Activated naive CD8-positive, alpha-beta T cell treated with anti-CD3 and anti-CD28 coated beads for 36 hours (primary cell): ENCODE measurements at places on chromosomes 5 and 9. TPM values are rescaled to one million over a fixed set of nuclear protein-coding genes. Genes with fewer than 3 reads are reported as not detected.
A peak's percentile ranks its signal among the peaks of the same experiment; 100 is the strongest.

The CDH6 gene
- total RNA-seq: not detected

- no peak overlapping the region for H3K4me3 ChIP-seq
- DNase-seq: no peak
- no peak overlapping the region for H3K27ac ChIP-seq
- H3K4me1 ChIP-seq: no peaks in the 10 kb centered on the region
- peaks cover 9% of the 10 kb centered on the region for H3K27me3 ChIP-seq
- no peaks in the 10 kb centered on the region for H3K36me3 ChIP-seq
Measured at GRCh38 chr9:38727497-38728001, 7.6 kb upstream of the FAM240B start.

The SPATA31A3 gene
- not detected for total RNA-seq

GRCh38 chr5:43772764-43773477 lies 169.9 kb downstream of the NNT start:
- no peak for DNase-seq
- H3K27me3 ChIP-seq: peaks cover 5% of the 10 kb centered on the region
- H3K27ac ChIP-seq: peak overlapping the region; percentile 90
- H3K36me3 ChIP-seq: no peaks in the 10 kb centered on the region

- H3K27ac ChIP-seq: no peak overlapping the region
- H3K27me3 ChIP-seq: no peaks in the 10 kb centered on the region
- no peak for DNase-seq
- no peak overlapping the region for H3K4me3 ChIP-seq
Measured at GRCh38 chr9:19331877-19332276, 48.2 kb downstream of the RPS6 start.

GRCh38 chr5:159965031-159965837 lies 43.7 kb upstream of the TTC1 start:
- H3K27ac ChIP-seq: no peak overlapping the region
- H3K36me3 ChIP-seq: no peaks in the 10 kb centered on the region

DNA sequence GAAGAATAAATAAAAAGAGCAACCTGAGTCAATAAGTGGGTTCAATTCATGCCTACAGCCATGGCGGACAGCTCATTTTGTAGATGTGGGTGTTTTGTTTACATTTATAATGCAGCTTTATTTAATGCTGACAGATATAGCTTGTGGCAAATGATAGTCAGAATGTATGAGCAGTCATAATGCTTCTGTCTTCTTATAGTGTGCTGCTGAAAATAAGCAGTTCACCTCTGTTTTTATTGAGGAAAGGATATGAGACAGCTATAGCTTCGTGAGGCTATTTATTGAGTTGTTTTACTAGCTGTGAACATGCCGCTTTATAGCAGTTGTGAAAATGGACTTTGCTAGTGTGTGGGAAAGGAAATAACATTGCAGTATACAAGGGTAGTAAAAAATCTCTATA lies 147.4 kb downstream of the PBX3 start:
- no peak overlapping the region for H3K4me3 ChIP-seq
- H3K27me3 ChIP-seq: peaks cover 11% of the 10 kb centered on the region
- peaks cover 5% of the 10 kb centered on the region for H3K4me1 ChIP-seq
- no peak overlapping the region for H3K27ac ChIP-seq
- H3K36me3 ChIP-seq: no peaks in the 10 kb centered on the region

DNA sequence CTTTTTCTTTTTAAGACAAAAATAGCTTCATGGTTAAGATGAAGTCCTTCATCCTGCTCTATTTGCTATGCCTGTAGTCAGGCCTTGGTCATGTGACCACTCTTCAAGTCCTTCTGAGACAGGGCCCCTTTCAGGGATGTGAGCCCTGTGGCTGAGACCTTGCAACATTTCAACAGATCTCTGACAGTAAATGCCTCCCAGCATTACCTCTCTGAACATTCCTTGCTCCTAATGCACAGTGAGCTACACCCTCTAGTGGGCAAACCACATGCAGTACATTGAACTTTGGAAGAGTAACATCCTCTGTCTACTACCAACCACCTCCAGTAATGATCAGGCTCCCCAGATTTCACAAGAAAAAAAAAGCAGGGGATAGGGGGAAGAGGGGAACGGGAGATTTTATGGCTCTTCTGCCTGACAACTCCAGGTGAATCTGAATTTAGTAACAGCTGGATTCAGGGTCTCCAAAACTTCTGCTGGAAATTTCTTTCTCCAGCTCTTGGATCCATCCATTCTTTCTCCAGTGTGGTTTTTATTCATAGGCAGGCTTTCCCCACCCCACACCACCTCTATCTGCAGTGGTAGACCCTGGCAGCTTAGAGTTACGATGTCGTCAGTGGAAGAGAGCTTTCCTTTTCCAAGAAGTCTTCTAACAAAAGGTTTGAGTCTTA lies 8.9 kb upstream of the FBXO38 start:
- no peaks in the 10 kb centered on the region for H3K27me3 ChIP-seq
- no peak overlapping the region for H3K27ac ChIP-seq
- peaks cover 4% of the 10 kb centered on the region for H3K4me1 ChIP-seq
- DNase-seq: peak; percentile 1
